ENCODE measurements at places on chromosomes 7 and 10.
A peak's percentile ranks its signal among the peaks of the same experiment; 100 is the strongest.

DNA sequence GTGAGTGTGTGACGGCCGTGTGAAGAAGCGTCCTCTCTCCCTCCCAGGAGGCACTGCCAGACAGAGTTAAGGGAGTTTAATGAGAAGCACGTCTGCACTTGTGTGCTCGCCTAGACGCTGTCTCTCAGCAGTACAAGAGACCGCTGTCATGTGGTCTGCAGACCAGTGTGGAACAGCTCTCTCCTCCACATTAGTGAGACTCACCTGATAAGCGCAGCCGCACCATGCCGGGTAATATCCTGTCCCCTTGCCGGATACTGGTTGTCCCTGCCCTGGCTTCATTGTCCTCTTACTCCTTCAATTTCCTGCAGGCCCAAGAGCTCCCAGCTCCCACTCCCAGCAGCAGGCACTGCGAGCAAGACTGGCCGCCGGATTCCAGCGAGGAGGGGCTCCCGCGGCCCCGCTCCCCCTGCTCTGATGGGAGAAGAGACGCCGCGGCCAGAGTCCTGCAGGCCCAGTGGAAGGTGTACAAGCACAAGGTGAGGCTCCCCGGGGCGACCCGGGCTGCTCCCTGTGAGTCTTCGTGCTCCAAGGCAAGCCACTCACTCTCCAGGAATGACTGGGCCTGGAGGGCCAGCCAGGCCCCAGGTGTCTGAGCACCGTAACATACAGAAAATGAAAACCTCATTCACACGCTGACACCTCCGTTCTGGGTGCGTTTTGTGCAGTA, 33.5 kb upstream of the TTYH3 start:
- DNase-seq: no peak

DNA sequence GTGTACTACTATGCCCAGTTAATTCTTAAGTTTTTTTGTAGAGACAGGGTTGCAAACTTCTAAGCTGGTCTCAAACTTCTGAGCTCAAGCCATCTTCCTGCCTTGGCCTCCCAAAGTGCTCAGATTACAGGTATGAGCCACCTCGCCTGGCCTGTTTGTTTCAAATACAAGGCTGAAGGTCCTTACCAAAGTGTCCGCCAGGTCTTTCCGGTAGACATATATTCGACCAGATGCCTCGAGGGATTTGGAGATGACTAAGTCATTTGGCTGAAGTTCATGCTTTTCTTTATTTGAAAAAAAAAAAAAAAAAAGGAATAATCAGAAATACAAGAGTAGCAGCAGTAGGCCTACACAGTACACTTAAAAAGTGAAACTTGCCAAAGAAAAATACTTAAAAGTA, 204.5 kb upstream of the CDCA7L start:
- no peak for DNase-seq

GRCh38 chr7:149404825-149405224, 56.0 kb downstream of the ZNF777 start:
- no peak for DNase-seq

GRCh38 chr7:37918526-37918925, 1.9 kb upstream of the SFRP4 start:
- DNase-seq: no peak

- no peak for DNase-seq
Observed at GRCh38 chr7:107392830-107393229, 77.0 kb upstream of the GPR22 start.

- no peak for DNase-seq
Observed at GRCh38 chr7:45703911-45704682, 129.9 kb downstream of the ADCY1 start.

- peak; percentile 42 for DNase-seq
Observed at GRCh38 chr7:31939076-31939475, 131.1 kb downstream of the PDE1C start.

DNA sequence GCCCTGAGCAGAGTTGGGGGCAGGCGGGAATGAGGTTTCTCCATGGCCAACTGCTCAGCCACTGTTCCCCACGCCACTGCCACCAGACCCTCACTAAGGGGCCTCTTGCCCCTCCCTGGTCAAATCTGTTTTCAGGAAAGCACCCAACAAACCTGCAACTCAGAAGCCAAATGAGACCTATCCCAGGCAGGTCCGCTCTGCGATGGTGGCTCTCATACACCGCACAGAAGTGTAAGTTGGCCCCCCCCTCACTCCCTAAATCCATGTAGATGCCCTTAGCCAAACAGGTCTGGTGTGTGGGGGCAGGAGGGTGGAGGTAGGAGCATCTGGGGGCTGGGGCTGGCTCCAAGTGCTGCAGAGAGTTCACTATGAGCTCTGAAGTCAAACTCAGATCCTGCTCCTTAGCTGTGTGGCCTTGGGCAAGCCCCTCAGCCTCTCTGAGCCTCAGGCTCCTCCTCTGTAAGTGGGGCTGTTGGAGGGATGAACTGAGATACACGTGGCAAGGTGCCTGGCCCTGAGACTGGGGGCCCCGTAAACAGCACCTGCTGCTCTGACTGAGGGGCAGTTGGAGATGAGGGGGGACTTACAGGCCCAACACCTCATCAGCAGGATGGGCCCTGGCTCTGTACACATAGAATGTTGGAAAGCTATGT, 1.1 kb downstream of the MMRN2 start:
- no peak for DNase-seq

- no peak for DNase-seq
Observed at GRCh38 chr7:12625836-12626235, 55.3 kb downstream of the SCIN start.

DNA sequence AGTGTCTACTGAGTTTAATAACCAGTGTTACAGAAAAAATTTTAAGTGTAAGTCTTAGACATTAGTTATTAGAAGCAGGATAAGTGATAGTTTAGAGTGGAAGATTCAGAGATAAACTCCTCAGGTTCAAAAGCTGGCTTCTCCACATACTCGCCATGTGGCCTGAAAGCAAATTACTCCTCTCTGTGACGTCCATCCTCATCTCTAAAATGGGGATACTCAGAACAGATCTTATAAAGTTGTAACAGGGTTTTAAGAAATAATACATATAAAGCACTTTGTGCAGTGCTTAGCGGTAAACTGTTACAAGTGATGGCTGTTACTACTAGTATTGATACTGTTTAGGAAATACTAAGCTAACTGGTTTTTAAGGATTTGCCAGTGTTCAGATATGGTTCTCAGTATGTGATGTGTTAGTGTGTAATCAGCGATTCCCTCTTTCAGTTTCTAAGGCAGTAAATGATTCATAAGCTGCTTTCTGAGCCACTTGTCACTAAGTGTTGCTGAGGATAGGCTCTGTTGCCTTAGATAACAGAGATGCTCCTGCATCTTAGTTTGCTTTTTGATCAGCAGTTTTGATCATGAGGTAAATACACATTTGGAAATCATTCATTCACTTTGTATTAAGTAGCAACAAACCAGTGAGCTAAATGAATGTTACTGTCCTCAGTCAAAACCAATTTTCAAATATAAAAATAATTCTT, 58.7 kb downstream of the CYP51A1 start:
- no peak for DNase-seq

GRCh38 chr7:37391791-37392672, 56.6 kb downstream of the ELMO1 start:
- no peak for DNase-seq

GRCh38 chr10:61244261-61244775, 208.9 kb downstream of the TMEM26 start:
- no peak for DNase-seq

DNA sequence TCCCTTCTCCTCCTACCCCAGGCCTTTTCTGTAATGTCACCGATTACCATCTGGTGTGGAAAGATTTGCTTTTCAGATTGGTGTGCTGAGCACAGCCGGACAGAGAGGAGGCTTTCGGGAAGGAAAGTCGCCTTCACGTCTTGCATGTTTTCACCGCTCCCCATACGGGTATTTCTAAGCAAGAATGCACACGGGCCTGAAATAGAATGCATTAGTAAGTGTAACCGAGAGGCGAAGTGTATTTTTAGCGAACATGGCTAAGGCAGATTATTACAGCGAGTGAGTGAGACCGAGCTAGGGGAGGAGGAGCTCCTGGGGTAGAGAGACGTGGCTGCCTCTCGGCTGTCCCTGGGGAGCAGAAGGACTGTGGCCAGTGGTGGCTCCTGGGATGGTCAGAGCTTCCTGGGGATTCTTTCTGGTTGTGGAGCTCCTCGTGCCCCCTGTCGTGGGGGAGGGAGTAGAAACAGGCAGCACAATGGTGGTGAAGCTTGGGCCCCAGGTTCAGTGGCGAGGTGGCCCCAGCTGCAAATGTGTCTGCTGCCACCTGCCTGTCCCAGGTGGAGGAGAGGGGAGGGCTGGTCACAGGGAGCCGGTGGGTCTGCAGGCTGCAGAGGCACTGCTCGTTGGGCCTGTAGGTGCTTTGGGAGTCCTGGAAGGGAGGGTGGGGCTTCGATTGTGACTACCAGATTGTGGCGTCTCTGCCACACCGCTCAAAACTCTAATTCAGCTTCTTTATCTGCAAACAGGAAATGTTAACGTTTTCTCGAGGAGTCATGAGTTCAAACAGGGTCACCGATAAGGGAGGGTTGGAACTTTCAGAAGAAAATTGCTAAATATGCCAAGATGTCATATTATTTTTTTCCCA, 135.8 kb downstream of the CAMK1D start:
- peak; percentile 4 for DNase-seq

DNA sequence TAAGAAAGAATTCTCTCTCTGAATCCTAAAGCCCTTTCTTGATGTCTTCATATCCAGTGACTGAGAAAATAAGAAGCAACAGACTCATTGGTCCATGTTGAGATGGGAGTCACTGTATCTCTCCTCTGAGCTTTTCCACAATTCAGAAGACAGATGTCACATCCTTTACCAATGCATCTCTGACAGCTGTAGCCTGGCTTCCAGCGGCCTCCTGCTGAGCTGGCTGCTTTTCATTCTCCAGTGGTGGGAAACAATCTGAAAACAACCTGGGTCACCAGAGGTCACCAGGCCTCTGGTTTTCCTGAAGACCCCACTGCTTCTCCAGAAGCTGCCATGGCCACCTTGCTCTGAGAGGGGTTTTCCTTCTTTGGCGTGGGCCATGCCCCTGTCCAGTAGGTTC, 18.3 kb upstream of the RPA3 start:
- no peak for DNase-seq

- DNase-seq: peak; percentile 10
Observed at GRCh38 chr7:139393621-139394211, 34.0 kb downstream of the LUC7L2 start.

DNA sequence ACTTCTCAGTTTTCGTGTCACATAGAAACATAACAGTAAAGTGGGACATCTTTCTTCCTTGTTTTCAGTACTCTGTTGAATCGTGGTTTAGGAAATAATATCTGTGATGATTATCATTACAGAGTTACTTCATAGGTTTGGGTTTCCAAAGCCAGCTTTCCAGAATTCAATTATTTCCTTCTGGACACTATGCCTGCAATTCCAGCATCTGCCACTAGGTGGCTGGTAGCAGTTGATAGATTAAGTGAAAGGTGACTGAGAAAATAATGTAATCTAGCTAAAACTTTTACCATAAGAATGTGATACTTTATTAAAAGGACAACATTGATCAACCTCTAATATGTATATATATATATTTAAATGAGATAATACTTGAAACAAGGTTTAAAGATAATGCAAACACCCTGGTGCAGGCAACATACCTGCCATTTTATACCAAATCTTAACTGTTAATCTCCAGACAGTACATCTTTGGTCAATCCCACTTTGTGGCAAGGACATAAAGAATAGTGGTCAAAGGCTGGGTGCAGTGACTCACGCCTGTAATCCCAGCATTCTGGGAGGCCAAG, 102.6 kb downstream of the SH3PXD2A start:
- DNase-seq: no peak

DNA sequence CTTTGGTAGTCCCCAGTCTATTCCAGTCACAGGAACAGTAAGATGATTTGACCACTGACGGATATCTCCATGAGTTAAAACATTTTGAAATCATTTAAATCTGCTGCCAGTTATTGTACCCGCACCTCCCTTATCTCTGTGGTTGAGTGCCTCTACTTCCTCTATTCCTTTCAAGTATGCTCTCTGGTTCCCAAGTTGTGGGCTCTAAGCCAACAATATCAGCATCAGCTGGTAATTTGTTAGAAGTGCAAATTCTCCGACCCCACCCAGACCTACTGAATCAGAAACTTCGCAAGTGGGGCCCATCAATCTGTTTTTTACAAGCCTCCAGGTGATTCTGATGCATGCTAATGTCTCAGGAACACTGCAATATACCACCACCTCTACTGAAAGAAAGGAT, 235.5 kb downstream of the CCSER2 start:
- no peak for DNase-seq

- DNase-seq: no peak
Observed at GRCh38 chr7:45225948-45226335, 68.4 kb downstream of the RAMP3 start.

GRCh38 chr7:27200761-27201579, 1.1 kb upstream of the HOXA13 start:
- DNase-seq: peak; percentile 28

- DNase-seq: no peak
Observed at GRCh38 chr10:129222436-129222835, 244.6 kb upstream of the MGMT start.

- peak; percentile 27 for DNase-seq
Observed at GRCh38 chr7:143255564-143255963, 7.7 kb upstream of the GSTK1 start.

DNA sequence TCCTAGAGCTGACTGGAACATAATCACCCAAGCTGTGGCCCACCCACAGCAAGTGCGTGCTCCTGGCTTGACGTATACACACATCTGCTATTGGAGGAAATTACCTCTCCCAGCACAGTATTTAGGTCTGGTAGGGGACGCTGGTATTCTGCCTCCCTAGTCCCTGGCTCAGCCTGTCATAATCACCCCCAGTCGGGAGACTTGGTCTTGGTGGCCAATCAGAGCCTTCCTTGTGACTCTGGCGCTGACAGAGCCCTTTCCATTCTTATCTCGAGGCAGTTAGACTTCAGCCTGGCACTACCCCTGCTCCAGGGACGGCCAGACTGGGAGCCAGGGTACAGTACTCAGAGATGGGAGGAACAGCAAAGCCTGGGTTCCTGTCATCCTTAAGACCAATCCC, 14.3 kb upstream of the PRKAG2 start:
- no peak for DNase-seq

DNA sequence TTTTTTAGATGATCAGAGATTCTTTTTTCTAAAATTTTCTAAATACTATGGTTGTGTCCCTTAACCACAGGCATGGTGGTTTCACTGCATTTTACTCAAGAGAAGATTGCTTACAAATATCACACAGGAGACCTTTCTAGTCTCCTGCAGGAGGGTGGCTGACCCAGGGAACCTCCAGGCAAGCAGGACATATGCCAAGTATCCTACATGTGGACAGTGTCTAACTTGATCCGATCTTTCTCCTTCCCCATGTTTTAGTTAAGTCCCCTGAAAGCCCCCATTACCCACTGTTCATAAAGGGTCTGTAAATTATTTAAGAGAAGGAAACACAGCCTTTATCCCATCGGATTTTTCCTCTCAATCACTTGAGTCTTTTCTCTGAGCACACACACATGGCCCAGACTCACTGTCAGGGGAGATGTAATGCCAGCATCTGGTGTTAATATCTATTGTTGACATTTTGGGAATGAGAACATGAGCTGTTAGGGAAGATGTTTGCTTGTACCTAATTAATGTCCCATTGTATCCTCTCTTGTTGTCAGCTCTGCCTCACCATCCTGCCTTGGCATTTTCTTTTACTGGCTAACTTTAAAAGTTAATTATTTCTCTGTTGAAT, 755.2 kb downstream of the AUTS2 start:
- no peak for DNase-seq

- no peak for DNase-seq
Observed at GRCh38 chr10:28558923-28559508, 26.1 kb downstream of the WAC start.

GRCh38 chr7:130884437-130885417, 150.7 kb upstream of the KLF14 start:
- DNase-seq: peak; percentile 39

GRCh38 chr10:91335147-91335546, 75.0 kb upstream of the HECTD2 start:
- no peak for DNase-seq
